ENCODE measurements at places on chromosomes 1 and 21.

- no peak for DNase-seq
These were observed 10.5 kb downstream of the CHRNB2 start for GRCh38 chr1:154578058-154578418.

DNA sequence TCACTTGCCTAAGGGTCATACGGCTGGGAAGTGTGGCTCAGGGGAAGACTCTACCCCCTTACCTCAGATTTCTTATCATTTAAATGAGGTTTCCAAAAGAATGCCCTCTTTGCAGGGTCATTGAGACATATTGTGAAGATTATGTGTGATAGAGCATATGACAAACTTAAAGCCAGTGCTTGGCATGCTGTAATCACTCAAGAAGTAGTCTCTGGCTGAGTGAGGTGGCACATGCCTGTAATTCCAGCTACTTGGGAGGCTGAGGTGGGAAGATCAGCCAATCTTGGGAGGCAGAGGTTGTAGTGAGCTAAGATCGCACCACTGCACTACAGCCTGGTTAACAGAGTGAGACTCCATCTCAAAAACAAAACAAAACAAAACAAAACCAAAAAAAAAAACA, 7.5 kb upstream of the LDLRAD2 start:
- no peak for DNase-seq

- no peak for DNase-seq
These were observed 197.6 kb downstream of the CAMTA1 start for GRCh38 chr1:6982860-6983259.

DNA sequence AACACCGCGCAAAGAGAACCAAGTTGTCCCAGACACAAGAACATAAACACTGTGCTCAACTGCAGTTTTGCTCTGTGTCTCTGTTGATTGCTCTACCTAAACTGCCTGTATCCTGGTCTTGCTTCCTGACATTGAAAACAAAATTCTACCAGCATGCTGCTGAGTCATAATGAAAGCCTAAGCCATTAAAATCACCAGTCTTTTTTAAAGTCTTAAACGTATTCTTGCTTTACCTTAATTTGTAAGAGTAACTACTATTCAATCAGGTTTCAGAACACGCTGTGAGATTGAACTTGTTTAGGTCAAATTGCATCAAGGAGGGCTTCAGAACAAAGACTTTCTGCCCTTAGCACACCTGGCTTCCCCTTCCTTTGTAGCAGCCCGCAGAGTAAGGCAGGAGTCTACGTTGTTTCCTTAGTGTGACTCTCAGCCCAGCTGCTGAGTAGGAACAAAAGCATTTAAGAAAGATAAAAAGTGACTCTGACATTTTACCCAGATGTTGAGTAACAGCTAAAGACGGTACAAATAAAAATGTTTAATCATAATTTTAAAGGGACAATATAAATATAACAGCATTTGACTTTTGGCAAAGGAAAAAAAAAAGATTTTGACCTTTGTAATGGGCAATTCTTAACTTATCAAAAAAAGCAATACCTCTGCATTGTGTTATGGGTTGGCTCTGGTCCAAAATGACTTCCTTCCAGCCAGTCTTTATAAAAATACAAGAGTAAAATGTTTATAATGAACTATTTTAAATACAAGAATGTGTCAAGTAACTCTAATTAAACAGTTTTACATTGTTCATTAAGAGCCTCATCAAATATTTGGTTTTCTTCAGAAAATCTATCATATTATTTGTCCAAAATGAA, 186.9 kb upstream of the ADGRL4 start:
- peak; percentile 2 for DNase-seq

DNA sequence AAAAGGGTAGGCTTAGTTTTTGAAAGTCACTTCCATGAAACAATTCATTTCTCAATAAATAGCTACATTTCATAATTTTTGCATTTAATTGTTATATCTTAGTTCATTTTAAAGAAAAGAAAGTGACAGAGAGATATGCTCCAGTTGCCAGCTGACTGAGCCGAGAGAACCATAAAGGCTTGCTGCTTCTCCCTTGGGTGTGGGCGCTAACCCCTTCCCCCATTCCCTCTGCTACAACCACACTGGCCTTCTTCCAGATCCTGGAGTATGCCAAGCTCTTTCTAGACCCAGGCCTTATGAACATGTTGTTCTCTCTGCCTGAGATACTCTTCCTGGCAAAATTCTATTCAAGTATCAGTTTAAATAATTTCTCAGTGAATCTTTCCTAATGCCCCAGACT, 12.3 kb downstream of the SORT1 start:
- DNase-seq: no peak

GRCh38 chr1:98035602-98036002, 114.8 kb upstream of the DPYD start:
- peak; percentile 32 for DNase-seq

GRCh38 chr21:46171996-46172862, 12.0 kb downstream of the SPATC1L start:
- DNase-seq: no peak

- DNase-seq: no peak
These were observed 13.7 kb downstream of the CD84 start for GRCh38 chr1:160565564-160565963.

GRCh38 chr1:159177272-159177907, 6.0 kb downstream of the CADM3 start:
- DNase-seq: peak; percentile 24

- no peak for DNase-seq
These were observed 77.8 kb downstream of the TMEM53 start for GRCh38 chr1:44596511-44596910.

GRCh38 chr1:160467576-160467975, 55.5 kb downstream of the SLAMF6 start:
- no peak for DNase-seq

DNA sequence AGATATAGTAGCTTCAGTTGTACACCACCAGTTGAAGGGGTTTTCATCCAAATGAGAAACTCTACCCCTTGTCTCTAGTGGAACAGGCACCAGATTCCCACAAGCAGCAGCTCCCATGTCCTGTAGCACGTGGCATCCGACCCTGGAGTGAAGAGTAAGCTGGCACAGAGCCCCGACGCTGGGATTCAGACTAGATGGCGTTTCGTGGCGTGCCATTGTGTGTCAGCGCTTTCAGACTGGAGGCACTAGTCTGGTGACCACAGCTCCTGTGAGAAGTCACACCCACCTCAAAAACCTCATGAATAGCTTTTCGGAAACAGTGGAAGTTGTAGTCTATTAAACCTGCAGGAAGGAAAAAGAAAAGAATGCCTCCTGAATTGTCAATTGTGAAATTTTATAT, 20.2 kb downstream of the RRAGC start:
- DNase-seq: no peak

- DNase-seq: no peak
These were observed 12.8 kb downstream of the RNF2 start for GRCh38 chr1:185058110-185058509.

- no peak for DNase-seq
These were observed 6.0 kb upstream of the LIN28A start for GRCh38 chr1:26404641-26405040.

GRCh38 chr1:95118067-95118499, 928 bp downstream of the TLCD4 start:
- DNase-seq: no peak

DNA sequence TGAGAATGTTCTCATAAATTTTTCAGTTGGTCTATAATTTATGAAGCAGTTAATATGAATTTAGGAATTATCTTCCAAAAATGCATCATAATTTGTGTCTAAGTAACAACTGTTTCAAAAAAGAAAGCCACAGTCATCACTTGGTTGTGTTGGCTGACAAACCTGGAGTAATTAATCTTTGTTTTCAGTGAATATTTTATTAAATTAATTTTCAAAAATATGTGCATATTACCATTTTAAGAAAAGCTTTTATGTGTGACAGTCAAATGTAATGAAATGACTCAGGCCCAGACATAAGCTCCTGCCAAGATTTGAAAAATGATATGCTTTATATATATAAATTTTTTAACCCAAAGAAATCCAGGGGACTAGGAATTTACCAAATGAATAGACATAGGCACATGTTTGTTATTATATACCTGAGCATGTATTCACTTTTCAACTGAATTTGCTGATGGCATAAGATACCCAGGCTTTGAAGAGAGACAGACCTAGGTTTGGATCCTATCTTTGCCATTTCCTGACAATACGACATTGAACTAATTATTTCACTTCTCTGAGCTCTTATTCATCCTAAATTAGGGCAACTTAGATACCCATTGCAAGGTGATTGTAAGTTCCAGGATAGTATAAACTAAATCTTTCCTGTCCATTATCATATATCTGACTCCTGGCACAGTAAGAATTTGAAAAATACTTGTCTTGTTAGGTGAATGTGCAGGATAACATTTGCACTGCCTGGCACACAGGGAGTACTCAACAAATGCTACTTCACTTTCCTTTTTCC, 729.5 kb upstream of the ADGRL2 start:
- DNase-seq: no peak

DNA sequence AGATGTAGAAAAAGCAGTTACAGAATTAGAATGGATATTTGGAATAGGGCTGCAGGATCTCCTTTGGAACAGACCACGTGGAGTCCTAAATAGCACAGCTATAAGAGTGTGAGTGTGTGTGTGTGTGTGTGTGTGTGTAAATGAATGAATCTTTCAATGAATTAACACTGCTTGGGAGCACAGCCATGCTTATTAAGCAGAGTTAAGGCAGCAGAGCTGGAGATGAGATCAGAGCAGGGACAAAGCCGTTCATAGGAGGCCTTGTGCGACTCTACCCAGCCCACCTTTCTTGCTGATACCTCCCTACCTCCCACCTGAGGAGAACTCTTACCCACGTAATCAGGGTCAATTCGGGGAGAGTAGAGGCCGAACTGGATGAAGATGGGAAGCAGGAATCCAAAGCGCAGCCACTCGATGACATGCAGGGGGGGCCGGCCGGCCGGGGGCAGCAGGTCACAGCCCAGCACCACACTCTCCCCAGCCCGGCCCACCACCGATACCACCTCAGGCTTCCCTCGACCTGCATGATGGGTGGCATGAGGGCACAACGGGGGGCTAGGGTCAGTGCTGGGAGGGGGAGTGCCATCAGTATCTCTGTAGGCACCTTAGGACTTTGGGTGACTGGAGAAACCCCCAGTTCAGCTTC, 2.7 kb downstream of the IGSF9 start:
- DNase-seq: no peak

GRCh38 chr1:116824631-116825206, 70.5 kb downstream of the CD2 start:
- no peak for DNase-seq

DNA sequence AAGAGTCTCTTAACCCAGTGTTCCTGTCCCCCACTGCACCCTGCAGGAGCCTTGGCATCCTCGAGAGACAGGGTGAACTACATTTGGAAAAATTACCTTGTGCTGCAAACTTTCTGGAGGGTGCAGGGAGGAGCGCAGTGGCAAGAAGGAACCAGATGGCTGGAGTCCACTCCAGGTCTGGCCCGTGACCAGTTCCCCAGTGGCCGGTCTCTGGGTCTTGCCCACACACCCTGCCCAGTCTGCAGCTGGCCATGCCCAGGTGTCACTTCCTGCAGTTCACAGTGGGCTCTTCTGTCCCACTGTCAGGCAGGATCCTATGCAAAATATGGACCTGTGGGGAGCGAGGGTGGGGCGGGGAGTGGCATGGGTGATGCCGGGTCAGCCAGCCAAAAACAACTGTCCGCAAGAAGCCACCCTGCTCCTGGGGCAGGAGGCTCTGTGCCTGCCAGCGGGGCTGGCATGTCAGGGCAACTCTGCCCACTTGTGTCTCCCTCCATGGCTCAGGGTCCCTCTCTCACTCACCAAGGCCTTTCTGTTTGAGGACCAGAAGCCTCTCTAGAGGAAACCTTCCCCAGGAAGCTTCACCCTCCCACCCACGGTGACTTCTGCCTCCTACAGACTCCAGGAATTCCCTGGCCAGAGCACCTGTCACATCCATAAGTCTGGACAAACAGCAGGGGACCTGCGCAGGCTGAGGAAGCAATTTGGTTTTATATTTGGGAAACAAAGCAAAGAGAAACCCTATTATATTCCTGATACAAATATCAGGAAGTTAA, 55.6 kb downstream of the KIF21B start:
- DNase-seq: no peak

DNA sequence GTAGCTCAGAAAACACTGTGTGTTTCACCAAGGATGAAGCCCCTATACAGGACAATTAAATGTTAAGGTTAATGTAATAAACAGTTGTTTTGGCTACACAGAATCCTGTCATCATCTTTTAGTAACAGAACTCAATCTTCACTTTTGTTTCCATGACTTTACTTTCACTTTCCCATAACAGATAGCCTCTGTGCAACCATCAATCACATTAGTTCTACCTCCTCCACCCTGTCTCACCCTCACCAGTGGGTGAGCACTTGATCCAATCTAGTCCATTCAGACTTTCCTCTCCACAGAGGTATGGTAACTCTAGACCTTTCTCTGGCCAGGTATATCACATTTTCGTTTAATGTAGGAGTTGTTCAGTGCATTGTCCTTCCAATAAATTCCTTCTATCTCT, 1018.5 kb downstream of the ADGRL2 start:
- no peak for DNase-seq

- no peak for DNase-seq
These were observed 32.4 kb downstream of the RUNX1 start for GRCh38 chr21:35016517-35017188.

DNA sequence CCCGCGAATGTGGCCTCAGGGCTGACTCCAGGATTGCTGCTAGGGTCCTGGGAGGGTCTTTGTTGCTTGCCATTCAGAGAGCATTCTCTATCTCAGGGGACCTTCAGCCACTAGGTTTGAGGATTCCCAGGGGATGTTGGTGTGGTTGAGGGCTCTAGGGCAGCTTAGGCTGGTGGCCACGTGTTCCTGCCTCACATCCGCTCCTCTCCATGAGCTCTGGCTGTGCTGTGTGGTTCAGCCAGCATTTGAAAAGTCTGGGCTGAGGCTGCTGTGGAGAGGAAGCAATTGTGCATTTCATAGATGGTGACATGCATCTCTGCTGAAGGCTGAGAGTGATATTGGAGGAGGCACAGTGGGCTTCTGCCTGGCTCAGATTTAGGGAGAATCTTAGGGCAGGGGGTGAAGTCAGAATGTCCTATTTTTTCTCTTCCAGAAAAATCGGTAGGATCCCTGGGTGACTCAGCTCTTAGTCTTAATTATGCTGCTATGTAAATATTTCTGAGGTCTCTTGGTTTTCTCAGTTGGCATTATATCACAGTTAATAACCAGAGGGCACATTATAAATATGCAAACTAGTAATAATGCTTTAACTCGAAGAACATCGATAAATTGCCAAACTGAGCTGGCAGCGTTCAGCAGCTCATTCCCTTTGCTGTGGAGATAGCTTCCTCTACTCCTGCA, 182.3 kb downstream of the CAMTA1 start:
- peak; percentile 27 for DNase-seq

GRCh38 chr1:30399026-30399425, 324.4 kb downstream of the MATN1 start:
- no peak for DNase-seq

DNA sequence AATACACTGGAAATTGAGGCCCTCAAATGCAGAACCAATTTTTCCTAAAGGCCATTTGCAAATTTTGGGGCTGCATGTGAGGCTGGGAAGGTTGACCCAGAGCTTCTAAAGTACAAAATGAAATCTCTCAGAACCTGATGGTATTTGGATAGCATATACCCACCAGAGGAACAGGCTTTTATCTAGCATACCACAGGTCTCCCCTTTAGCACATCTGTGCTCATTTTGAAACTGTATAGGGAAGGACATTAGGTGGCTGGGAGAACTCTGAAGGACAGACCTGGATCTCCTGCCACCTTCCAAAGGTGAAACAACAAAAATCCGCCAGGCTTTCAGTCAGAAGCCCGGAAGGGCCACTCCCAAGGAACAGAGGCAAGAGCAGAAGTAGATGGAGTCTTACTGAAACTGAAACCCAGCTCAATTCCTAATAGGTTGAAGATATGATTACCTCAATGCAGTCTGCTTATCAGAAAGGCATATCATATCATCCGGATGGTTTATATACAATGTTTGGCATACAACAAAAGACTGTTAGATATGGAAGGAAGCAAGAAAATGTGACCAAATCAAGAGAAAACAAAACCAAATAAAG, 11.6 kb downstream of the CD55 start:
- no peak for DNase-seq
